ENCODE measurements at places on chromosomes 5 and 9.

GRCh38 chr9:113631871-113632665, 168.5 kb downstream of the RGS3 start:
- DNase-seq = no peak

DNA sequence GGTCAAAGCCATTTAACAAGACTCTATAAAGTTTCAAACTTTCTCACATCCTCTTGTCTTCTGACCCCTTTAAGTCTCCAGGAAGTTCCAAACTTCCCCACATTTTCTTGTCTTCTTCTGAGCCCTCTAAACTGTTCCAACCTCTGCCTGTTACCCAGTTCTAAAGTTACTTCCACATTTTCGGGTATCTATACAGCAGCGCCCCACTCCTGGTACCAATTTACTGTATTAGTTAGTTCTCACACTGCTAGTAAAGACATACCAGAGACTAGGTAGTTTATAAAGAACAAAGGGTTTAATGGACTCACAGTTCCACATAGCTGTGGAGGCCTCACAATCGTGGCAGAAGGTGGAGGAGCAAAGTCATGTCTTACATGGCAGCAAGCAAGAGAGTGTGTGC, 23.3 kb upstream of the PRLR start:
- no peak for DNase-seq

GRCh38 chr5:6545770-6546690, 86.8 kb downstream of the NSUN2 start:
- DNase-seq = no peak

DNA sequence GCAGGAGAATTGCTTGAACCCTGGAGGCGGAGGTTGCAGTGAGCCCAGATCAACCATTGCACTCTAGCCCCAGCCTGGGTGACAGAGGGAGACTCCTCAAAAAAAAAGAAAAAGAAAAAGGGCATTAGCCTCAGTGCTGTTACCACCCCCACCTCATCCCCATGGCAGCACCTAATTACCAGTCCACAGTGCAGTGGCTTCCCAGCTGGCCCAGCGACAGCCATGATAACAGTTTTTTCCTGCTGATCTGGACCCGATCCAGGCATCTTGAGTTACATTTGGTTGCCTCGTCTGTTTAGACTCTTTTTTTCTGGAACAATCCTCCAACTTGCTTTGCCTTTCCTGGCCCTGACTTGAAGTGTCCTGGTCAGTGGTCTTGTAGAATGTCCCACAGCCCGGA, 24.4 kb downstream of the NCS1 start:
- DNase-seq = no peak

DNA sequence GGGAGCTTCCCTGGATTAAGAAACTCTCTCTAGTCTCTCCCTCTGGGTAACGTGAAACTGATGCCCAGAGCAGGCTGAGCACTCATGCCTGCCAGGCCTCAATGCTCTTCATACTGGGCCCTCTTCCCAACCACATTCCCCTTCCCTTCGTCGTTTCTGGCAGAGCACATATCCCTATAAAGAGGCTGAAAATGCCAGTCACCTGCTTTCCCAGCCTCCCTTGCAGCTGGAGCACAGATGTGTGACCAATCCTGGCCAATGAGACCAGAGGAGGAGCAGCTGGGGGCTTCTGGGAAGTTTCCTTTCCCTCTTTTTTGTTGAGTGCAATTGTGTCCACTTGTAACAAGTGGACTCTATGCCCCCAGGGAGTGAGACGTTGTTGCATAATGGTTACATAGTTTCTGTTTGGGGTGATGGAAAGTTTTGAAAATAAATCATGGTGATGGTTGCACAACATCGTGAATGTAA, 30.2 kb upstream of the SMIM23 start:
- DNase-seq = no peak

GRCh38 chr9:72274441-72274840, 90.6 kb downstream of the ZFAND5 start:
- no peak for DNase-seq

GRCh38 chr5:74465724-74466123, 174.8 kb downstream of the ENC1 start:
- DNase-seq = no peak

- DNase-seq = no peak
These were observed 199.2 kb upstream of the GDNF start for GRCh38 chr5:38039091-38039490.

DNA sequence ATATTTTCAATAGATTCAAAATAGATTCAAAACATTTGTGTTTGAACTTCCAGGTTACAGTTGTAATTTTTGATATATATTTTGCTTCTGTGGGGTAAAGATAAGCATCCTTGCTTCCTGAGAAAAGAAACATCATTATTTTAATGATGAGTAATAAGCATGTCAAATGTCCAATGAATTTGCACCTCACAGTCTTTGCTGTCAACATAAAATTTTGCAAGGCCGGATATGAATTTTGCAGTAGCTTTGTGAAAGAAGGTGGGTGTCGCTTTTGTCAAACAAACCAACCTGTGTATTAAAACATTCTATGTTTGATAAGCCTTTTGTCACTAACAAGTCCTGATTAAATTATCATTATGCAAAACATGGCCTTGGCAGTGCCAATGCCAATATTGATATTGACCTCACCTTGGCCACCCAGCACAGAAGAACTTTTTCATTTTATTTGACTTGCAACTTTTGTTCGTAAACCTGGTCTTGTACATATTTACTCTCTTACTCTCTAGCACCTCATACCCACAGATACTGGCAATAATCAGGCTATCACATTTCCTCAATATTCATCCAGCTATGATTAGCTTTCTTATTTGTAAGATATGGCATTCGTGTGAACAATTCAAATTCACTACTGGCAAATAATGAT, 645.0 kb upstream of the KLF4 start:
- DNase-seq = no peak

DNA sequence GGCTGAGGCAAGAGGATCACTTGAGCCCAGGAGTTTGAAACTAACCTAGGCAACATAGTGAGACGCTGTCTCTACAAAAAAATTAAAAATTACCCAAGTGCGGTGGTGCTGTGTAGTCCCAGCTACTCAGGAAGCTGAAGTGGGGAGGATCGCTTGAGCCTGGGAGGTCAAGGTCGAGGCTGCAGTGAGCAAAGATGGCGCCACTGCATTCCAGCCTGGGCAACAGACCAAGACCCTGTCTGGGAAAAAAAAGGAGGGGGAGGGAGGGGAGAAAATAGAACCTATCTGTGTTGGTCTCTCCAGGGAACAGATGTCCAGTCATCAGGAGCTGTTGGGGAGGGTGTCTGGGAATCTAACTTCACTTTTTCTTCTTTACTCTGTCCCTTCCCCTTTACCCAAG, 24.3 kb downstream of the MAT2B start:
- DNase-seq = no peak

DNA sequence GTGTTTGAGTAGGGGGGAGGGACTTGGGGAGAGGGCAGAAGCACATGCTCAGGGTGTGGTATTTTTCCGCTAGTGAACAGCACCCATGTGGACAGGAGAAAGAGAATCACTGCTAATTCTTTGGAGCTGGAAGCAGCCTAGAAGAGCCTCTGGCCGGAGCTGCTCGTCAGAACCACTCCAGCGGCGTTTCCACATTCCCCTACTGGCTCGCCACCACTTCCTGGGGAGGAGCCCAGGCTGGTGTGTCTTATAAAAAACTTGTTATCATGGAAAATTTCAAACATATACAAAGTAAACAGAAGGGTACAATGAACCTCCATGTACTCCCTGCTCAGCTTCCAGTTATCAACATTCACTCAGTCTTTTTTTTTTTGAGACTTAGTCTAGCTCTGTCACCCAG, 26.7 kb downstream of the LHX2 start:
- DNase-seq = no peak

DNA sequence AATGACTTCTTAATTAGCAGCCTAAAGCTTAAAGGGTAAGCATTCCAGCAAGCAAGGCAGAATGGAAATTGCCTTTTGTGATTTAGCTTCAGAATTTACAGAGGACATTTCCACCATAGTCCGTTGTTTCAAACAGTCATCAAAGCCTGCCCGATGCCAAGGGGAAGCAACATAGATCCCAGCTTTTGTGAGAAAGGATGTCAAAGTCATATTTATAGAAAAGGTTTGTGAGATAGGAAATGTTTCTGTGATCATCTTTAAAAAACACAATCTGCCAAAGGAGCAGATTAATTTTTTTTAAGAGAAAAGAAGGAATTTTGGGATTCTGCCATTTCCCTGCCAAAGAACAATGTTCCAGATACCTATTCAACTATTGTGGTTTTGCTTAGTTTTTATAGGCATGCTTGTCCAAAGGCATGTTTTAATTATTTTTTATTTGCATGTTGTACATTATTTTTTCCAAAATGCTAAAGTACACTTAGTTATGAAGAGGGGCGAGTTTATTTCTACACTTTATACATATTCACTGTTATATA, 346.9 kb downstream of the ZNF608 start:
- DNase-seq = no peak

DNA sequence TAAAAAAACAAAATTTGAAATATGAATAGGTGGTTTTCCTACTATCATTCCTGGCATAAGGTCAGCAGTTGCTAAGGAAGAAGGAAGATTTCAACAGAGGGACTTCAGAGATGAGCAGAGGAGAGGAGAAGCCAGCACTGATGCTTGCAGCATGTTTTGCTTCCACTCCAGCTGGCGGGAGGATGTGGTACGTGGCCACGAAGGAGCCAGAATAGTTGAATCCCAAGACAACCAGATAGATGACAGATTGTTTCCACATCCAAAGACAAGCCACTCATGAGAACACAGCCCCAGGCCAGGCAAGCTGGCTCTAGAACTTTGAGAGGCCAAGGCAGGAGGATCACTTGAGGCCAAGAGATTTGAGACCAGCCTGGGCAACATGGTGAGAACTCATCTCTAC, 15.1 kb downstream of the TIMD4 start:
- DNase-seq = no peak

GRCh38 chr9:113775749-113776148, 100.4 kb upstream of the ZNF618 start:
- no peak for DNase-seq

- DNase-seq = no peak
These were observed 68.6 kb upstream of the STARD4 start for GRCh38 chr5:111580956-111581355.

GRCh38 chr5:33153372-33153771, 287.4 kb upstream of the TARS1 start:
- DNase-seq = no peak

- DNase-seq = no peak
These were observed 102.2 kb upstream of the MOCS2 start for GRCh38 chr5:53211799-53212198.

GRCh38 chr9:130042885-130043653, at the start of gene FNBP1:
TSS of gene FNBP1 (minus strand) at chr9:130043189. CDS start at chr9:130042975, 214 bp downstream.
- DNase-seq = no peak

DNA sequence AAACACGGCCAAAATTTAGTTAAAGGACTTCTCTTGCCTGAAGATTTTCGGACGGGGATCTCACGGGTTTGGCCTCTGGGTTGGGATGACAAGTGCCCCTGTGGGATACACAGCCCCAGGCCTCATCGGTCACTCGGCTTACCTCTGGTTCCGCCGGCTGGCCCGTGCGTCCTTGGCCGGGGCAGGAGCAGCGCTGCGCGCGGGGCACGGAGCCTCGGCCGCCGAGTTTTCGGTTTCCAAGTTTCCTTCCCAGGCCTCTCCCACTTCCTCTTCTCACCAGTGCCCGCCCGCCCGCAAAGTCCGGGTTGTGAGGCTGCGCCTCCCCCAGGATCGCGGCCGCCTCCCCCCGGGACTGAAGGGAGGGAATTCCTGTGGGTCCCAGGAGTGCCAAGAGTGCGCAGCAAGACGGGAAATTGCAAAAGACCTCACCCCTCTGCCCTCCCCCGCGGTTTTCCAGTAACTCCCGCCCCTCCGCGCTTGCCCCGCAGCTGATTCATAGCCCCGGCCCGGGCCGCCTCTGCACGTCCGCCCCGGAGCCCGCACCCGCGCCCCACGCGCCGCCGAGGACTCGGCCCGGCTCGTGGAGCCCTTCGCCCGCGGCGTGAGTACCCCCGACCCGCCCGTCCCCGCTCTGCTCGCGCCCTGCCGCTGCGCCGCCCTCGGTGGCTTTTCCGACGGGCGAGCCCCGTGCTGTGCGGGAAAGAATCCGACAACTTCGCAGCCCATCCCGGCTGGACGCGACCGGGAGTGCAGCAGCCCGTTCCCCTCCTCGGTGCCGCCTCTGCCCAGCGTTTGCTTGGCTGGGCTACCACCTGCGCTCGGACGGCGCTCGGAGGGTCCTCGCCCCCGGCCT, at the start of gene OSMR:
TSS of gene OSMR (plus strand) at position 487 of the 853 bp plus-strand sequence. CDS start 23,033 bp downstream, outside the sequence.
- no peak for DNase-seq

GRCh38 chr9:37238122-37238521, 117.7 kb downstream of the ZCCHC7 start:
- DNase-seq = no peak

- peak; percentile 68 for DNase-seq
These were observed 92.1 kb downstream of the TLE4 start for GRCh38 chr9:79663878-79664277.

GRCh38 chr9:83629433-83630104, 6.6 kb downstream of the IDNK start:
- no peak for DNase-seq

- DNase-seq = no peak
These were observed 528.2 kb upstream of the DAP start for GRCh38 chr5:11289208-11289607.

DNA sequence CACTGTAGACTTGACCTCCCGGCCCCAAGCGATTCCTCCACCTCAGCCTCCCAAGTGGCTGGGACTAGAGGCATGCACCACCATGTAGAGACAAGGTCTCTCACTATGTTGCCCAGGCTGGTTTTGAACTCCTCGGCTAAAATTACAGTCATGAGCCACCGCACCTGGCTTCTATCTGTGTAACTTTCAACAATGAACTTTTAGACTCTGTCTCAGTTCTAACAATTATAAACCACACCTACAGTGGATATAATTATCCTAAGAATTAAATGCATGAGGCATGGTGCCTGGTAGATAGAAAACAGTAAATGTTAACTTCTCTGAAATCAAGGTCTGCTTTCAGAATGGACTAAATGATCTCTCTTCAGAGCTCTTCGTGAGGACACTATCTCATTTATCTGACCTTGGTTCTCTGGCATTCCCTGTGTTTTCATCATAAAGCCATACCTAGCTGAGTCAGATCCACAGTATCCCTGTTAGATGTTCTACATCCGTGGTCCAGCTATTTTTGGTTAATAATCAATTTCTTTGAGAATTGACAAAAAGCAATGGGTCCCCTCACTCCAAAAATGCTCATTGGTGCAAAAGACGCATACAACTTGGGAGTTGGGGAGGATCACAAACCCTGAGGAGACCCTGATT, 7.2 kb downstream of the HAVCR1 start:
- DNase-seq = no peak

DNA sequence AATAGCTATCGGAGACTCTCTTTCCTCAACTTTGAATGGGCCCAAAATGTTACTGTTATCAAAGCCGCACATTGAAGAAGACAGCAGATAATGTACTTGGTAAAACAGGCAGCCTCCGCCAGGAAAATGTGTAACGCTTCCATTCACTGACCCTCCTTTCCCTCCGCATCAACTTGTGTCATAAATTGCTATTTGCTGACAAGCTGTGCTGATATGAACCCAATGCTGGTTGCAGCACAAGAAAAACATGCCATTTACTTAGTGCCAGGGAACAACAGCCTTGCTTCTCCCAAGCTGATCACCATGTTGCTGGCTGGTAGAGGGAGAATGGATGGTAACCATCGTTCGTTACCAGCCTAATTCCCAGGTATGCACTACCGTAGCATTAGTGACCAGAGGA, 162.6 kb upstream of the PPP1R2B start:
- DNase-seq = no peak

GRCh38 chr9:129816501-129817435, 7.2 kb downstream of the TOR1A start:
- no peak for DNase-seq

Measured in NCI-H524 treated with DMSO at 0.1 percent for 48 hours (cell line).